Left lung (tissue), 14 donors: ENCODE measurements at places on chromosomes 5 and 9.

GRCh38 chr9:125701351-125701750 is 5.7 kb downstream of the MAPKAP1 start:
- DNase-seq, result no peak

- no peak for DNase-seq
These were observed 167.6 kb upstream of the OTULINL start for GRCh38 chr5:14414007-14414406.

DNA sequence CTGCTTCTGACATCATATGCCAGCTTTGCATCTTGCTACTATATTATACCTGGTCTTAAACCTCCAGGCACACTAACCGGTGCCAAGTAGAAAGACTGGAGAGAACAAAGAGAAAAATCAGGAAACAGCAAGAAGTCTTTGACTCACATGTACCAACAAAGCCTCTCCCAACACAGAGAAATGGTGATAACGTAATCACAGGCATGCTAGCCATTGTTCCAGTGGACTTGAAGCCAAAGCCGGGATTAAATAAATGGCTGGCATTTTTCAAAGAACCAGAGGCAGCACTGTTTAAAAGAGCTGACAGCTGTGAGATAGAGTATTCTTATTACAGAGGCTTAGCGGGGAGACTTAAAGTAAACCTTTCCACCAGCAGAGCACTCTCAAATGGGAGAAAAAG is 148.4 kb upstream of the NFIL3 start:
- no peak for DNase-seq

DNA sequence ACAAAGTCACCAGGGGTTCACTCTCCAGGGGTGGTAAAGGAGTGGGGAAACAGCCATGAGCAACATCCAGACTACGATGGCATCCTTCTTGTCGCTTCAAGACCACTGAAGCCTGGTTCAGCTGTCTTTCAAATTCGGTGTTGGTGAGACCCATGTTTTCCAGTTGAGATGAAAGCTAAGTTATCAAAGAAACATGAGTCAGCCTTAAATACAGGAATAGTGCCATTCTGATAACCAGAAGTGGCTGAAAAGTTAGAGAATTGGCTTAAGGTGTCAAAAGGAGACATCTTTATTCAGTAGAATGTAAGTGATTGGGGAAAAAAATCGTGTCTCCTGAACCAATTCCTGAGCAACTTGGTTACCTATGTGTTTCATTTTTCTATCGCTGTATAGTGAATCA is 7.0 kb upstream of the CARD19 start:
- DNase-seq, result no peak

DNA sequence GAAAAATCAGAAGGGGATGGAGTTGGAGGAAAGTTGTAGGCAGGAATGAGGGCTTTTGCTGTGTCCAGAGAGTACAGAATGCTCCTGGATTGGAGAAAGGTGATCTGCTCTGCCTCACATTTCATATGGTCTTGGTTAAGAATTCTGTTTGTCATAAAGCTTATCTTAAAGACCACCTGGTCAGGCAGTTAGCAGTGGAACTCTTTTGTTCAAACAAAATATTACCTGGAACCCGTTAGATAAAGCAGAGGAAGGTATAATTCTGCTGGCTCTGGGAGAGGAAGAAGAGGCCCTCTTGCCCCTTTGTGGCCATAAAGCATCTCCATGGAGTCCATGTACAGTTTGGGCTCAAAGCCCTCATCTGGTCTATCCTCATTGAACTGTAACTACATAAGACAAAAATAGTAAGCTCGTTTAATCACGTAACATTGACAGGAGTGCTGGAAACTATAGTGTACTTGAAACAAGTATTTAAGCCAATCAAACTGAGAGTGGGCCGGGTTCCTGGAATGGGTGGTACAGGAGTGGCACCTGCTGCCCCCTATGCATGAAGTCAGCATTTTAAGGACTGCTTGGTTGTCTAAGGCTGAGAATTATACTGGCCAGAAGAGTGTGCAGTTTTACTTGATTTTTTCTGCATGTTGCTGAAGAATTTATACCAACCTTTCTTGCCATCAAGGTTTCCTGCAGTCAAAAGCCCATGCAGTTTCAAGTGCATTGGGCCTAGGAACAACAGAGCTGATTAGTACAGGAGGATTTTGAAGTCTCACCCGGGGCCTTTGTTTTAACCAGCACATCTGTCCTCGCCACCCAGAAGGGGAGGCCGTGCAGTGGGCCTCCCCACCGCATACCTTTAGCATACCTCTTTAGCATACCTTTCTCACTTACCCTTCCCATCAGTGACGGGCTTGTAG is 39.9 kb downstream of the STXBP1 start:
- DNase-seq, result no peak

DNA sequence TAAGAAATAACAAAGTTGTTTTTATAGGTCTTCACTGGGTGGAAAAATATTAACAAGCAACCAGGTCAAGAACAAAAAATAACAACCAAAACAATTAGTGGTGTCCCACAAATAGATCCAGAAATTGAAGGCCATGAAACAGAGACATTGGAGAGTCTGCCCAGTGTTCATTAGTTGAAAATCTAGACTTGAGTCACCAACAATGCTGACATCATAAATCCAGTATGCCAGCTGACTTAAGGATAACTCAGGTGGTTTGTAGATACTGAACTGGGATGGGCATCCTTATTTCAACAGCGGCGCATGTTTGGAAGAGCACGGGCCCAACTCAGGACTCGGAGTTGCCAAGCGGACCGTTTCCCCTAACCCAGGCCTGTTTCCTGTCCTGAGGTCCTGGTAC is 80.7 kb upstream of the TNFAIP8 start:
- DNase-seq, result no peak

DNA sequence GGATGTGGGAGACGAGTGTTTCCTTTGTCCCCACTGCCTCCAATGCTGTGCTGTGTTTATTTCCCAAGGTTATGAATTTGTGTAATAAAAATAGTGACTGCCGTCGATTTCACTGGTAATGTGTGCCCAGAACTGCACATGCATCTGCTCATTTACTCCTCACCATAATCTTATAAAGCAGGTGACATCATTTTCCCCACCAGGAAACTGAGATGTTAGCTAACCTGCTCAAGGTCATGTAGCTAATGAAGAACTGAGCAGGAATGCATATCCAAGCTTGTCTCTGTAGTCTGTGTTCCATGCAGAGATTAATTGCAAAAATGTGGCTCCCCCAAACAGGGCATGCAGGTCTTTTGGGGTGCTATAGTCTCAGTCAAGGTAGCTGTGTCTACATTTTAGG is 224.4 kb downstream of the TENT4A start:
- DNase-seq, result no peak

- DNase-seq, result no peak
These were observed 81.1 kb upstream of the KLF9 start for GRCh38 chr9:70495514-70495913.

DNA sequence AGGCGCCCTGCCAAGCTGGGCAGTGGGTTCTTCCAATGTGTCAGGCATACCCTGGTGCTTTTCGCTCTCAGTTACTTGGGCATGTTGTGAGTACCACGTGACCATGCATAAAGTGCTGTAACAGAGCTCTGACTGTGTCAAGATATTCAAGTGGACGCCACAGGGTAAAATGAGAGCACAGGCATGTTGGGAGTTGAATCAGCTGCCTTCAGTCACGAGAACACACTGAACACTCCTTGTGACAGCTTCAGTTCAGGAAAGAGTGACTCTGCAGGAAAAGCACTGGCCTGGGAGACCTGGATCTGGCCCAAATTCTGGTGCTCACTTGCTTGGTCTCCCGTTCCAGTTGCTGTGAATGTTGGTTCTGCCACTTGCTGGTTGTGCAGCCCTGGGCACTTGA is 5.1 kb downstream of the MLANA start:
- DNase-seq, result no peak

DNA sequence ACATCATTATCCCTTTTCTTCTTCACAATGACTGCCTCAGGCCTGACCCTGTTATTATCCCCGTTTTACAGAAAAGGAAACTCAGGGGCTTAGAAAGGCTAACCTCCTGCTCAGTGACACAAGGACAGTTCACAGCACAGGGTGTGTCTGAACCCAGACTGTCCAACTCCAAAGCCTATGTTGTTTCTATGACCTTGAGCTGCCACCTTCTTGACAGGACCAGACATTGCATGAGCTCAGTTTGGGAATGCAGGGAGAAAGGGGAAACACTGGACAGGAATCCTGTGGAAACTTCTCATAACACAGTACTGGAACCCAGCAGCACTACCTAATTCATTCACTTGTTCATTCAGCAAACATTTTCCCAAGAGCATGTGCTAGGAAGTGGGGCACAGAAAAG is 472.8 kb downstream of the CDK5RAP2 start:
- DNase-seq, result no peak

DNA sequence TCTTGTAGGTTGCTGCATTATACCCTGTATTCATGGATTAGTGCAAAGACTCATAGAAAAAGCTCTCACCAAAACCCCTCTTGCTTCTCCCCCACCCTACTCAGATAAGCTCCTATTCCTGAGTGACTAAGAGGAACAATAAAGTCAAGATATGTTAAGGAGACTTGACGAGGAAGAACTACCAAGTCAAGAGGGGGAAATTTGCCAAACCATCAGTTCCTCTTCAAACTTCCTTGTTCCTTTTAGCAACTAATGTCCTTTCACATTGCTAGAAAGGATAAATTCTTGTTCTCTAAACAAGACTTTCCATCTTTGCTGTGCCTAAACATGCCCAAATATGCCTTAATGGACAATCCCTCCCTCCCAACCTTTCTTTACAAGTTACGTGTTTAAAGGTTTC is 27.0 kb downstream of the CNOT8 start:
- DNase-seq, result no peak

- peak; percentile 43 for DNase-seq
These were observed 10.6 kb upstream of the CSNK1A1 start for GRCh38 chr5:149561848-149562247.

GRCh38 chr9:113219969-113220368 is 1.1 kb downstream of the FKBP15 start:
- no peak for DNase-seq

GRCh38 chr9:18539203-18539693 is 65.3 kb downstream of the ADAMTSL1 start:
- no peak for DNase-seq
